ENCODE measurements at places on chromosomes 11 and 22.
A peak's percentile ranks its signal among the peaks of the same experiment; 100 is the strongest.

DNA sequence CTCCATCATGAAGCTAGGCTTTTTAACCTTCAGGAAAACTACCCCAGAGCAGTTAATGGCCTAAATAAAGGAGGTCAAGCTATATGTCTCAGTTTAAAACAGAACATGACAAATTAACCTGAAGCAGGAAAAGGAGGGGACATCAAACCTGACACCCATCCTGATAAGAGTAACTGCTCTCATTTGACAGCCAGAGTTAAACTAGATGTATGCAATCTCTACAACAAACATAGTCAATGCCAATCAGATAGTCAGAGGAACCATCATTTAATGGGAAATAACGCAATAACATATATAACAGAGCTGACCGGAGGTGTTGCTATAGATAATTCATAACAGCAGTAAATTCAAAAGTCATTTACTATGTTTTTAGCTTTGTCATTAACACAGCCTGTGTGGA is 3.1 kb downstream of the ZNF202 start:
- DNase-seq: no peak

DNA sequence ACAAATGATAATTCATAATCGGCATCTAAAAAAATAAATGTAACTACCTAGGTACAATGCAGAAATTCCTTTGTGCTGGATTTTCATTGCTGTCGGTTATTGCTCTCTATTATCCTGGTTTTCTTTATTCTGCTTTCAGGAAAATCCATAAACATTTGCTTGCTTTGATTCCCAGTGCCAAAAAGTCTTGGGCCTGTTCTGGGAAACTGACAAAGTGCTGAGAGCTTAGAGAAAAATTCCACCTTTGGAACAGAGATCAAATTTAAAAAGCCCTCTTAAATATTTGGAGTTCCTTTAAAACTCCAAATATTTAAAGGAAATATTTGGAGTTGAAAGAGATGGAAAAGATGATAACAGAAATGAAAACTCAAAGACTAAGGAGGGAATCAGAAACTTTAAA is 87.3 kb upstream of the ZBED5 start:
- DNase-seq: no peak

DNA sequence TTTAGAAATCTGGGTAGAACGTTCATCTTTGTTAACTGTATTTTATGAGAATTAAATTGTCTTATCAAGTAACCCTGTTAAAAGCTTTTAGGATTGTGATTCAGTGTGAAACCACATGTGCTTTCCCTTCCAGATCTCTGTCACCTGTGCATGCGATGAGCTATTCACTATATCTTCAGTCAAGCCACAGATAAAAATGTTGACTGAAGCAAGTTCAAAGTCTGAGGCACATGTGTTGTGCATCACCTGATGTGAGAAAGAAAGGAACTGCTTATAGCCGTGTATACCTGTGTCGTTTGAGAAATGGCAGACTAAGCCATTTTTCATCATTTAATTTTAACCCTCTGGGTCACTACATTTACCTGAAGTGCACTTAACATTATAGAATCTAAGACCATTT is 1088.9 kb upstream of the TENM4 start:
- DNase-seq: no peak

GRCh38 chr22:32788904-32789624 is 12.4 kb upstream of the TIMP3 start:
- peak; percentile 79 for DNase-seq

GRCh38 chr11:14029971-14030920 is 67.7 kb downstream of the SPON1 start:
- DNase-seq: peak; percentile 36

DNA sequence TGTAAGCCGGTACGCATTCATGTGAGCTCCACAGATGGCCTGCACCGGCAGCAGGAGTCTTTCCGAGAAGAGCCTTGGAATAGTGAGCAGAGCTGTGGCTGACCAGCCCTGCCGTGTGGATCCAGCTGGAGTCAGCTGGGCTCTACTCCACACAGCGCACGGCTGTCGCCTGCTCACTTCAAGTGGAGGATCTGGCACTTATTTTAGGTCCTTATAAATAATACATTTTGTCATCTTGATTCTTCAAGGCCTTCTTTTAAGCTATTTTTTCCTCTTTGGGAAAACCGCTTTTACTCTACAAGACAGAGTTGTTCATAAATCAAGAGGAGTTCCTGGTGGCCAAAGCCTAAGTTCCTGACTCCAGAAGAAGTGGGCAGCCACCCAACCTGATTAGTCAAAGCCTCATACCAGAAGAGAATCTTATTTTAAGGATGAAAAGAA is 93.8 kb downstream of the KCNC1 start:
- DNase-seq: no peak

DNA sequence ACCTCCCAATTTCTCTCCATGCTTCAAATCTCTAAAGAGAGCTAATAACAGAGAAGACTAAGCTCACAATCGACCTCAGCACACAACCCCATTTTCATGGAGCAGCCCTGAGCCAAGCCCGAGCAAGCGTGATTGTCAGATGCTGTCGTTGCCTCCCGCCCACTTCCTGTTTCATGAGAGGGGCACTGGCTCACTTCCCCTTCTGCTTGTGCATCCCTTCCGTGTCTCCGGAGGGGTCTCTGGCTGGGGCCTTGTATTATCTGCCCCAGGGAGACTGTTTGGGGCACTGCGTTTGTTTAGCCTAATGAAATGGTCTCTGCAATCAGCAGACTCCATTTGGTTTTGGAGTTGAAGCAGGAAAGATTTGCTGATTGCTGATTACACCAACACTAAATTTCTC is 181.3 kb upstream of the SEZ6L start:
- DNase-seq: no peak

DNA sequence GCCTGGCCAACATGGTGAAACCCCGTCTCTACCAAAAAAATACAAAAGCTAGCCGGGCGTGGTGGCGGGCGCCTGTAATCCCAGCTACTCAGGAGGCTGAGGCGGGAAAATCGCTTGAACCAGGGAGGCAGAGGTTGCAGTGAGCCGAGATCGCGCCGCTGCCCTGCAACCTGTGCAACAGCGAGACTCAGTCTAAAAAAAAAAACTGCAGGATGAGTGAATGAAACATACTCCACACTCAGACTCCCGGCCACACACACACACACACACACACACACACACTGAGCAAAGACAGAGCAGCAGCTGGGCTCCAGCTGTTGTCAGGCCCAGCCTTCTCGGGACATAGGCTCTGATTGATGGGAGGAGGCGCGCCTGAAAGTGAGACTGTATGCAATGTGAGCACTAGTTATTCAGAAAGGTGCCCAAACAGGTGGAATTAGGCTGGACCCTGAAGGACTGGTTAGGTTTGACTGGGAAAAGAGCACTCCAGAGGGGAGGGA is 1.5 kb upstream of the PLEKHA7 start:
- no peak for DNase-seq

GRCh38 chr11:121534131-121535093 is 81.6 kb upstream of the SORL1-AS1 start:
- DNase-seq: peak; percentile 31

DNA sequence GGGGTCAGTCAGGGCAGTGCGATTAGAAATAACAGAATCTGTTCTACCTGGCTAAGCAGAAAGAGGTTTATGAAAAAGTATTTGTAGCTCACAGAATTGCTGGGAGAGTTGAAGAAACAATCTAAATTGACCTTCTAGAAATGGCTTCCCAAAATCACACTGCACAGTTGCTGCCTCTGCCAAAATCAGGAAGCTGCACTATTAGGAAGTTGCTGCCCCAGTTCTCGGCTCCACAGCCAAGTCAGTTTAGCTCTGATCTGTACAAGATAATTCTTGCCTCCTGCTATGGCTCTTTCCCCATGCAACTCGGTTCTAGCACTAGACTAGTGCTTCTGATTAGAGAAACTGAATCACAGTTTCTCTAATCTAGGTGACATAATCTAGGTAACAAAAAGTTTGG is 16.0 kb upstream of the CCDC90B start:
- no peak for DNase-seq

DNA sequence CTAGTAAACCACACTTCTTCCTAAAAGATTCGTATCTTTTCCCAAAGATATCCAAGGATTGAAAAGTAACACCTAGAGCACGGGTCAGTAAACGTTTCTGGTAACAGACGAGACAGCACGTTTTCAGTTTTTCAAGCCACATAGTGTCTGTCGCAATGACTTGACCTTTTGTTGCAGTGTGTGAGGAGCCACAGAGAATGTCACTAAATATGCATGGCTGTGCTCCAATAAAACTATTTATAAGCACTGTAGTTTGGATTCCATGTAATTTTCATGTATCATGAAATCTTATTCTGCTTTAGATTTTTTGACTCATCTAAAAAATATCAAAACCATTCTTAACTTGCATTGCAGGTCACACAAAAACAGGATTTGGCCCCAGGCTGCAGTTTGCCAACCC is 18.3 kb upstream of the MICAL3 start:
- DNase-seq: no peak

- DNase-seq: no peak
These were observed 176.7 kb upstream of the TENM4 start for GRCh38 chr11:79617561-79617960.

- DNase-seq: no peak
These were observed 81.0 kb upstream of the FGF3 start for GRCh38 chr11:69899957-69900821.

GRCh38 chr11:36684840-36685801 is 87.1 kb upstream of the RAG2 start:
- DNase-seq: no peak

DNA sequence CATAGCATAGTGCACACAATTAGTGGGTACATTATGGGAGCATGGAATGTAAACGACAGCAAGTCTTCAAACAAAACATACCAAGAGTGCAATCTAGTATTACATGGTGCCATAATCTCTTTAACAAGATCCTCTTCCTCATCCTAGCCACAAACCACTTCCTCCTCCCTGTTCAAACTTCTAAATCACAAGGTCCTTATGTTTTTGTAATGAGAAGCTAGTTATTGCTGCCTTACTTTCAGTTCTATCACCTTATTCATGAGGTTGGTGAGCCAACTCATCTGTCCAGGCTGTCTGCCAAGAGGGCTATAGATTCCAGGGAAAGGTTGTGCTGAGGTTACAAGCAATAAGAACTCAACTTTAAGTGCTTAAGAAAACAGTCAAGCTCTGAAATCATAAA is 195.4 kb upstream of the ARHGAP20 start:
- peak; percentile 76 for DNase-seq

- no peak for DNase-seq
These were observed 286.9 kb downstream of the CNTN5 start for GRCh38 chr11:99307510-99308088.

DNA sequence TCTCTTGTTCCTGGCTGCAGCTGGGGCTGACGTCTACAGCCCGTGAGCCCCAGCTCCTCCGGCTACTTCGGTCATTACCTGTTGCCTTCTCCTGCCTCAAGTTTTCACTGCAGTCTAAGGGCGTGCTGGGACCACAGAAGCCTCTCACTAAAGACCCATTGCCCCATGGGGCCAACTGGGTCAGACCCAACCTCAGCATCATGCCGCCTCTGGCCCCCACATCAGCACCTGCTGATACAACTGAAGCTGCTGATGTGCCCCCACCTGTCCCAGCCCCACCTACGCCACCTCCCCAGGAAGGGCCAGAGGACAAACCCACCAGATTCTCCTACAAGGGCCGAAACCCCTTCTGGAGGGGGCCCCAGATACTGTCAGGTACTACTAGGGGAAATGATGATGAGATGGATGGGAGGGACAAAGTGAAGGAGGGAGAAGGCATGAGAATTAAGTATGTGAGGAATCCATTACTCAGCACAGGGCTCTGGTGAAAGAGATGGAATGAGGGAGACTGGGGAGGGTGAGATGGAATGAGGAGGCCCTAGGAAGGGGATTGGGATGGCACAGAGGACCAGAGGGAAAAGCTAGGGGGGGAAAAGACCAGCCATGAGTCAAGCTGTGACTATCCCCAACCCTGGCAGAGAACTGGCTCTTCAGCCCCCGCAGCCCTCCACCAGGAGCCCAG is 5.1 kb downstream of the C11orf42 start:
- DNase-seq: no peak

DNA sequence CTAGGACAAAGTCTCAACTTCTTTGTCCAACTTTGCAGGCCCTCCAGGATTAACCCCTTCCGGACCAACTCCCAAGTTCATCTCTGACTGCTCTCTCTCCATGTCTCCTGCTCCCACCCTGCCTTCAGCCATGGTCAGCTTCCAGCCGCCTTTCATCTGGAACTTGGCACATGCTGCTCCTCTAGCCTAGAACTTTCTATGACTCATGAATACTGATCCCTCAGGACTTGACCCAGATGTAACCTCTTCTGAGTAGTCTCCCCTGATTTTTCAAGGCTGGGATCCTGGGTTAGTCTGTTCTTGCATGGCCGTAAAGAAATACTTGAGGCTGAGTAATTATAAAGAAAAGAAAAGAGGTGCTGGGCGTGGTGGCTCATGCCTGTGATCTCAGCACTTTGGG is 5.2 kb upstream of the SLC15A3 start:
- no peak for DNase-seq

- DNase-seq: no peak
These were observed 3.5 kb upstream of the IFITM3 start for GRCh38 chr11:324156-324555.

DNA sequence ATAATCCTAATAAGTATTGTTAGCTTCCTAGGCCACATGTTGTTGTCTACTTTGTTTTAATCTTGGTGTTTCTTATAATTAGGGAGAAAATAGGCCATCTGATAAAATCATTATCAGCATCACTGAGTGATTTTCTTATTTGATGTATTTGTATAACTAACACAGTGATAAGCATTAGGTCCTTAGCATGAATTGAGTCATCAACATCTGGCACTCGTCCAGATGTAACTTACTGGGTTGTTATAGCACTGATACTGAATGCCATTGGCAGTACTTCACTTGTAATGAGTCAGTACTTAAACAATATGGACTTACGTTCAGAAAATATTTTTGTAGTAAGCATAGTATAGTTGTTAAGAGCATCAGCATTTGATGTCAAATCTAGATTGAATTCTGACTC is 16.2 kb downstream of the API5 start:
- DNase-seq: peak; percentile 88

GRCh38 chr11:120945042-120945441 is 78.9 kb upstream of the TBCEL start:
- DNase-seq: no peak

DNA sequence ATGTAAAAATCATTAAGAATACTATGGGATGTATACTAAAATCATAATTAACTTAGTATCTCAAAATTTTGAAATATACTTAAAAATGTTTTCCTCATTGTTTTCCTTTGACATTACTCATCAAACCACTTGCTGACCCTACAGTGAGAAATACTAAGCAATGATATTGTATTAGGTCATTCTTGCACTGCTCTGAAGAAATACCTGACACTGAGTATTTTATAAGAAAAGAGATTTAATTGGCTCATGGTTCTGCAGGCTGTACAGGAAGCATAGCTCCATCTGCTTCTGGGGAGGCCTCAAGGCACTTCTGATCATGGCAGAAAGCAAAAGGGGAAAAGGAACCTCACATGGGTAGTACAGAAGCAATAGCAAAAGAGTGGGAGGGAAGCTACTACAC is 950.9 kb upstream of the CHORDC1 start:
- DNase-seq: no peak
